ENCODE measurements at places on chromosomes 3 and 15.

GRCh38 chr3:38347421-38348200 lies 1.0 kb downstream of the XYLB start:
- no peak for DNase-seq

DNA sequence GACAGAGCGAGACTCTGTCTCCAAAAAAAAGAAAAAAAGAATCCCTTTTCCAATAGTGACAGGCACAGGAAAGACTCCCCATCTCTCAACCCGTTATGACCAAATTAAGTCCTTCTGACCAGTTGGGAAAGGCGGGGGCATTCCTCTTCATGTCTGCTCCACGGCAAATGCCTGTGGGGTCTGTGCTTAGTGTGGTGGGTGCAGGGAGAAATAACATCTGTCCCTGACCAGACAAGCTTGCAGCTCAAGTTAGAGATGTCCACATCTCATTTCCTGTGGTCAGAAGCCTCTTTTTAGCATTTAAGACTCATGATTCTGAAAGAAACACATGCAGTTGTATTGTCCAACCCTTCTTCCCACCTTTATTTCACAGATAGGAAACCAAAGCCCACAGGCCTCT lies 16.2 kb downstream of the PLA1A start:
- no peak for DNase-seq

DNA sequence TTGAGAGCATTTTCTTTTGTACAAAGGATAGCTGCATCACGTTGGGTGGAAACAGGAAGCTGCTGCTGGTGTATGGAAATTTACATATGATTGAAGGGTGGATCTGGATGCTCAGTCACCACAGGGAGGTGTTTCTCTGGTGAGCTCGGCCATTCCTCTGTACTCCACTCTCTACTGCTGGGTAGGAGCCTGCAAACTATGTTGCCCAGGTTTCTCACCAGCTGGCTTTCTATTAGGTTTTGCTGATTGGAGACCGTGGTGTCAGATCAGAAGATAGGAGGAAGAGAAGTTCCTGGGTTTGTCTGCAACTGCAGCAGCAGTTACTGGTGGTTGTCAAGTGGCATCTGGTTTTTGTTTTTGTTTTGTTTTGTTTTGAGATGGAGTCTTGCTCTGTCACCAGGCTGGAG lies 61.7 kb downstream of the TAMM41 start:
- no peak for DNase-seq

DNA sequence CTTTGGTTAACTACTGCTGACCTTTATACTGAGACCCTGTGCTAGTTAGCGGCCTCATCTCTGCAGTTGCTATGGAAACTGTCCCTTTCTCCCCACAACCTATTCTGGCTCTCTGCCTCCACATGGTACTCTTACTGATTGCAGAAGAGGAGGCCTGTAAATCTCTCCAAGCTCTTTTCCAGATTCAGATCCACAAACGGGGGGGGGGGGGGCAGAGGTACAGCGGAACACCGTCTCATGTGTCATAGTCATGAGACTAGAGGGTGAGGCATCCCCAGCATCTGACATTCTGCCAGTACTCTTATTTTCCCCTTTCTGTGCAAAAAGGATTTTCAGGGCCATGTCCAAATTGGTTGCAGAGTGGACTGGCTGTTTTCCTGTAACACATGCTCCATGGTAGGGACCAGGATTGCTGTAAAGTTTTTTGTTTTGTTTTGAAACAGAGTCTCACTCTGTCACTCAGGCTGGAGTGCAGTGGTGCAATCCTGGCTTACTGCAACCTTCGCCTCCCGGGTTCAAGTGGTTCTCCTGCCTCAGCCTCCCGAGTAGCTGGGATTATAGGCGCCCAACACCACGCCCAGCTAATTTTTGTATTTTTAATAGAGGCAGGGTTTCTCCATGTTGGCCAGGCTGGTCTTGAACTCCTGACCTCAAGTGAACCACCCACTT lies 8.3 kb upstream of the MAP1A start:
- no peak for DNase-seq

GRCh38 chr15:65841121-65841930 lies 28.0 kb upstream of the RAB11A start:
- DNase-seq = no peak

- no peak for DNase-seq
Measured at GRCh38 chr15:79376383-79376782, 55.8 kb upstream of the MINAR1 start.

DNA sequence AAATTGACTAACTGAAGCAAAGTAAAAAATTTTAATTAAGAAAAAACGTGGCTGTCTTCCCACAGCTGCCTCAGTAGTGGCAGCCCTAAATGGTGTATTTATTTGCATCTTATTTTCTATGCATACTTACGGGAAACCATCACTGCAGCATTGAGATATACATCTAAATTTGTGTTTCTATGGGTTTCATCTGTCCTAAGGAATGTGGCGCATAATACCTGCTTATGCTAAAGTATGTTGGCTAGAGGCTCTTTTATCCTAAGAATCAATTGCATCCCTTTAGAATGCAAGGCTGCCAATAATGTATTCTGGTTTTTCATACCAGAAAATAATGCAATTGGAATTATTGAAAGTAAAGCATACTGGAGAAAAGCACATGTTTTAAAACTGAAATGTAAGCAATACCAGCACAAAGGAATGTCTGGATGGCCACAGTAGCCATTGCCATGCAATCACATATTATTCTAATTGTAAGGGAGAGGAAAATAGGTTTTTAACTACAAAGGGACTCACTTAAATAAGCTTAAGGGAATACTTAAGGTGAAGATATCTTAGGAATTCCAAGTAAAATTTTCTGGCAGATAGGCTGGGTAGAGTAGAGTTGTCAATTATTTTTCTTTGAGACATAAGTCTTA lies 834.5 kb upstream of the NECTIN3 start:
- no peak for DNase-seq

GRCh38 chr15:30962079-30962478 lies 29.3 kb downstream of the MTMR10 start:
- no peak for DNase-seq

GRCh38 chr15:90957031-90957790 lies 2.5 kb downstream of the RCCD1 start:
- no peak for DNase-seq

GRCh38 chr3:122077293-122078234 lies 22.4 kb downstream of the CD86 start:
- no peak for DNase-seq

DNA sequence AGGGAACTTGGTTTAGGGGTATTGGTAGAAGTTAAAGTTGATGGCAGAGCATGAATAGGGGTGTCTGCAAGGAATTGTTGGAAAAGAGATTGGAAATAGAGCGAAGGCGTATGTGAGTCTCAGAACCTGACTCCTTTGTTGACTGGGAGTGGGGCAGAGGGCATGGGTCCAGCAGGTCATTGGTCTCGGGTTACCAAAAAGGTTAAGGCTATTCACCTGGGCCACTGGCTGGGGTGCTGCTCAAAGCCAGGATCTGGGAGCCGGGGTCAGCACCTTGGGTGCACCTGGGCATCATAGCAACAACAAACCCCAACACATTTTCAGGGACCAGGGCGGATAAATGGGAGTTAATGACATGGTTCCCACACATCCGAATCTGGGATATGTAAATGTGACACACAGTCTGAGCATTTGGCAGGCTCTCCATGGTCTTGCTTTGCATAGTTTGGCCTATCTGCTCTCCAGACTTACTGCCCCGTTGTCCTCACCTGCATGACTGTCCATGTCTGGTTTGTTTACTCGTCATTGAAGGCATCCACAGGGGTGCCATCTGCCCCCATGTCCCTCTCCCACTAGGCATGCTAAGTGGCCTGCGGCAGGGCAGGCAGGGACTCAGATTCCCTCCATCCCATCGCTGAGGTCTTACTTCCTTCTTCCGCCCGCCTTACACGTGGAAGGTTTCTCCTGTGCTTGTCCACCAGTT lies 10.1 kb downstream of the KLF13 start:
- DNase-seq = no peak

GRCh38 chr3:152589644-152590043 lies 245.3 kb upstream of the P2RY1 start:
- no peak for DNase-seq

- no peak for DNase-seq
Measured at GRCh38 chr3:153162513-153163392, 727 bp downstream of the RAP2B start.

DNA sequence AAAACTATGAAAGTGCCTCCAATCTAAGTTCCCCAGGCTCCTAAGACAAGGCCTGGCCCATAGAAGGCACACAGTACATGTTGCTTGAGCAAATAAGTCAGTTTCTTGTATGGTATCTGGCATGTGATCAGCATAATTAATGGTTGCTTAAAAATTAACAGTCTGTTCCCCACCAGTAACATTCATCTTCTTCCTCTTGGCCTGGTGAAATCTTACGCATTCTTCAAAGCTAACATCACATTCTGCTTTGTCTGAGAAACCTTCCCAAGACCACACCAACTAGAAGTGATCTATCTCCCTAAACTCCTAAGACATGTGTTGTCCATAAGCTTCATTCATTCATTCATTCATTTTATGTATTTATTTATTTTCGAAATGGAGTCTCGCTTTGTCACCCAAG lies 48.1 kb downstream of the LIPC start:
- no peak for DNase-seq

DNA sequence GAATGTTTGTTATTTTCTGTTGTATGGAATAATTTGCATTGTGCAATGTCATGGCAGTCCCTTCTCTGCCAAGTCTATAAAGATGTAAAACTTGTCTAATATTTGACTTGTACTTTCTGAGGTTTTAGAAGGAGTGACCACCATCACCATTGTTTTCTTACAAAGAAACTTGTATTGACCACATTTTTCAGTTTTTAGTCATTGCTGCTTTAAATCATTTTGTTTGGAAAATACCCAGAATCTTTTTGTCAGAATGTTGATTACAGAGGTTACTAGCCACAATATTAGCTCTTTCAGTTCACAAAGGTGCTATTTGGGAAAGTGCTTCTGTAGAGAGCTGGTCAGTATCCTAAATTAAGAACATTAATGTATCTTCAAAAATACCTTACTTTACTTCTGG lies 532.4 kb upstream of the GBE1 start:
- no peak for DNase-seq

- no peak for DNase-seq
Measured at GRCh38 chr3:59006634-59007517, 42.9 kb downstream of the CFAP20DC start.

DNA sequence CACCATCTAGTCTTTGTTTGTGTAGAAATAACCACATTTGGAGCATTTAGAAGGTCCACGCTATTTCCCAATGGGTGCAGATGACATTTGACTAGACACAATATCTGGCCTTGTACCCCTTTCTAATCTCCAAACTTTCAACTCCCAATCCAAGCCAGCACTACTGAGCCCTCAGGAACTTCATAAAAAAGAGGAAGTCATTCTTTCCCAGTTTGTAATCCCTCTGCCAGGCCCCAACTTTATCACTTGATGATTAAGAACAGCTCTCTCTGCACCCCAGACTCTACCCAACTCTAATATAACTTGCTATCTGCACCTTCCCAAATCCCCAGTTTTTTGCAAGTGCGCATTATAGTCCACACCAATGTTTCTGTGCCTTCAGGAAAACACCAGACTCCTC lies 170.2 kb downstream of the KCNMB2 start:
- DNase-seq = no peak

DNA sequence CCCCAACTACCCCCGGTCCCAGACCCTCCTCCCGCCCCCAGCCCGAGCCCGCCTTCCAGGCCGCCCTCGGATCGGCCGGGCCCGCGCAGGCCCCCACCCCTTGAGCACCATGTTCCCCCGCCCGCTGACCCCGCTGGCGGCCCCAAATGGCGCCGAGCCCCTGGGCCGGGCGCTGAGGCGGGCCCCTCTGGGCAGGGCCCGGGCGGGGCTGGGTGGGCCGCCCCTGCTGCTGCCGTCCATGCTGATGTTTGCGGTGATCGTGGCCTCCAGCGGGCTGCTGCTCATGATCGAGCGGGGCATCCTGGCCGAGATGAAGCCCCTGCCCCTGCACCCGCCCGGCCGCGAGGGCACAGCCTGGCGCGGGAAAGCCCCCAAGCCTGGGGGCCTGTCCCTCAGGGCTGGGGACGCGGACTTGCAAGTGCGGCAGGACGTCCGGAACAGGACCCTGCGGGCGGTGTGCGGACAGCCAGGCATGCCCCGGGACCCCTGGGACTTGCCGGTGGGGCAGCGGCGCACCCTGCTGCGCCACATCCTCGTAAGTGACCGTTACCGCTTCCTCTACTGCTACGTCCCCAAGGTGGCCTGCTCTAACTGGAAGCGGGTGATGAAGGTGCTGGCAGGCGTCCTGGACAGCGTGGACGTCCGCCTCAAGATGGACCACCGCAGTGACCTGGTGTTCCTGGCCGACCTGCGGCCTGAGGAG lies 472 bp downstream of the CHST14 start:
- no peak for DNase-seq

GRCh38 chr15:92733934-92734521 lies 78.5 kb upstream of the FAM174B start:
- no peak for DNase-seq

DNA sequence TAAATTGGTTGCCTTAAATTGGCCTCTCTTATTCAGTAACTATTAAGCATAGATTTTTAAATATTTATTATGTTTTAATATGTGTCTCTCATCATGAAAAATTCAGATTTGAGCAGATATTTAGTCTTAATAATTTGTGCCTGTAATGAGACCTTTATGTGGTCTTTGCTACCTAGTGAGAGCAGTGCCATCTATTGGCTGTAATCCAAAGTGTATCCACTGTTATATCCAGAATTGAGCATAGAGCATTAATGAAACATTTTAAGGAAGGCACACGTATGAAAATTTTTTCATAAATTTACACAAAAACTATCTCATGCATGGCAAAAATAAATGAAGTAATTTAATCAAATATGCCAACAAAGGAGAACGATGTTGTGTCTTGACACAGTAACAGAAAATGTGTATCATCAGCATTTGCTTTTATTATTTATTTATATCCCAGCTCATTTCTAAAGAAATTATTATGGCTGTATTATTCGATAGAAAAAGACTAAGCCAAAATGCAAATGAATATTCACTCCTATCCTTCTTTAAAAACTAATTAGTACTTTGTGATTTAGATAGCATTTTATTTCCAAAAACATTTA lies 203.5 kb downstream of the RSRC1 start:
- DNase-seq = no peak

DNA sequence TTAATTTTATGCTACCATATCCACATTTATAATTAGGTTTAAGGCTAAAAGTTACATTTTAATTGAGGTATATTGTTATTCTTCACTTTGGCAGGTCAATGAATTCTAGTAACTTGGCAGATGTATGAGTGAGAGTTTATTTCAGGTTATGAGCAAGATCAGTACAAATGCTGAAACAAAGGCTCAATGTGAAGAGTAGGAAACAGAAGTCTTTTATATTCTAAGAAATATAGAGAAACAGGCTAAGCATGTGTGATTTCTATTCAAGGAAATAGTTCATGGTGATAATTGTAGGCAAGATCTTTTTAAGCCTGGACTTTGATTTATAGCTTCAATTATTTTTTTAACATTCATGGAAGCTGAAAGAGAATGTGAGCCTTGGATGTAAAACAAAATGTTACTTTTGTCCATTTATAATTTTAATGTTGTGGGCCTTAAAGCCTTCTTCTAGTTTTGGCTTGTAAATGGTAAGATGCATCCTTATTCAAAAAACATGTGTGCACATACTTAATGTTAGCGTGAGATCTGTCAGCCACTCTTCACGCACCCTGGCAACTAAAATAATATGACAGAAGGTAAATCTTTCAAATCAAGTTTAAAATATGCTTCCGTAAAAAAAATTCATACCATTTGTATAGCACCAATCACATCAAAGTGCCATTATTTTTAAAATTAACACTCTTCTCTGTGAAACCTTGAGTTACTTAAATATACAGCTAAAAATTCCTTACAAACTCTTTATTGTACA lies 22.8 kb upstream of the OSTN start:
- no peak for DNase-seq
